ENCODE measurements at places on chromosomes 16 and 17. TPM values are rescaled to one million over a fixed set of nuclear protein-coding genes. Genes with fewer than 3 reads are reported as not detected.

The RAD51D gene
- total RNA-seq, result 9.7 TPM

The TPSD1 gene
- not detected for total RNA-seq

The ABCC12 gene
- total RNA-seq, result not detected

The ABCA5 gene
- 11.7 TPM for total RNA-seq

The SEC14L5 gene
- total RNA-seq, result 0.34 TPM

The NACA2 gene
- not detected for total RNA-seq

The USP22 gene
- total RNA-seq, result 226 TPM

The SLC6A2 gene
- not detected for total RNA-seq

The TEKT5 gene
- total RNA-seq, result 1.1 TPM

The RNU2-1 gene
- not detected for total RNA-seq

The PLCD3 gene
- 21.8 TPM for total RNA-seq

The TNFSF12 gene
- total RNA-seq, result 19.3 TPM

The CDH15 gene
- total RNA-seq, result 0.77 TPM

The HOXB9 gene
- total RNA-seq, result not detected

The KRT17 gene
- total RNA-seq, result 1.1 TPM

The ADAD2 gene
- total RNA-seq, result not detected

The TBC1D3 gene
- not detected for total RNA-seq

The LUC7L3 gene
- total RNA-seq, result 33.9 TPM

The KRT222 gene
- total RNA-seq, result 0.34 TPM

The C17orf107 gene
- total RNA-seq, result not detected

The C16orf86 gene
- 5.1 TPM for total RNA-seq

The EIF4A3 gene
- total RNA-seq, result 126 TPM

The CAPN15 gene
- total RNA-seq, result 49.8 TPM

The KRTAP4-9 gene
- total RNA-seq, result not detected

The TNK1 gene
- total RNA-seq, result 0.69 TPM

The AGRP gene
- total RNA-seq, result not detected

The SLC5A10 gene
- 5.5 TPM for total RNA-seq

The MYH2 gene
- not detected for total RNA-seq

The CCL22 gene
- not detected for total RNA-seq

The CFAP119 gene
- 2.5 TPM for total RNA-seq

The OR4D1 gene
- not detected for total RNA-seq

The CACNG1 gene
- not detected for total RNA-seq

The VWA3A gene
- total RNA-seq, result under 0.01 TPM

The TNFRSF17 gene
- not detected for total RNA-seq

The KCNG4 gene
- 0.15 TPM for total RNA-seq

The COL1A1 gene
- total RNA-seq, result 2.1 TPM

The CDR2 gene
- 12.5 TPM for total RNA-seq

The JPH3 gene
- not detected for total RNA-seq

The TBC1D26 gene
- 0.33 TPM for total RNA-seq
